ENCODE measurements at places on chromosomes 2 and 18. TPM values are rescaled to one million over a fixed set of nuclear protein-coding genes. Genes with fewer than 3 reads are reported as not detected.

DNA sequence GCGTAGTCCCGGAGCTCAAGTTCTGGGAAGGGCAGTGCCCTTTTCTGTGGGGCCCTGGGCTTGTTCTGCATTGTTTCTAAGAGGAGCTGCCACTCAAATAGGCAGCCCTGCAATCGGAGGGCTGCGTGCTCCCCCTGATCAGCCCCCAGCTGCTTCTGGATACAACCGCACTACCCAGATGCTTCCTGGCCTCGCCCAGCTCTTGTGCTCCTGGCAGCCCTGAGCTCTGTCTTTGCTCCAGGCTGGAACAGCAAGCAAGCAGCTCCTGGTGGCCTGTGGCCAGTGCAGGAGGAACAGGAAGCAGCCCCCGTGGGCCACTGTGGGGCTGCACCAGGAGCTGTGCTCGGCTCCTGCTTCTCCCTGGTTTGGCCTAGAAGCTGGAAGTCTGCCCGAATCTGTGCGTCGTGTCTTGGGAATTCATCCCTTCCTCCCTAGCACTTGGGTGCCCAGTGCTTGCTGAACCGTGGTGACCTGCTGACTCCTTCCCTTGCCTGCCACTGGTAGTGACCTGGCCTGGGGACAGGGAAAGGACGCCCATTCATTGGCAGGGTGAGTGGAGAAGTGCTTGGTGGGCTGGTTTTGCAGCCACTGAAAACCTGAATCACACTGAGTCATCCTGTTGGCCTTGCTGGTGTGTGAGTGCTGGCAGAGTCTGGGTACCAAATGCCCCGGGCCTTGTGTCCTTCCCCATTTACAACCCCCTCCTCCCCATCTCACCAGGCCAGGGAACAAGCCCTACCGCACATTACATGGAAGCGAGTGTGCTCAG is 27.3 kb upstream of the NTSR2 start:
- peak; percentile 94 for DNase-seq

- DNase-seq, result peak; percentile 62
These were observed 35.1 kb downstream of the DCDC2C start for GRCh38 chr2:3738454-3738853.

Gene HOXD1
- total RNA-seq, result not detected

Gene BMP10
- total RNA-seq, result not detected

Gene MALL
- 0.77 TPM for total RNA-seq

All from HT1080 (cell line).